Stimulated activated CD4-positive, alpha-beta T cell treated with anti-CD3 and anti-CD28 coated beads, Interleukin-15, amount 100 ng/mL, for 1 hour (primary cell): ENCODE measurements at places on chromosomes 1 and 21.

- no peak for DNase-seq
Measured at GRCh38 chr1:227731241-227731677, 3.8 kb downstream of the JMJD4 start.

- DNase-seq: no peak
Measured at GRCh38 chr1:27383661-27384060, 528 bp upstream of the CD164L2 start.

DNA sequence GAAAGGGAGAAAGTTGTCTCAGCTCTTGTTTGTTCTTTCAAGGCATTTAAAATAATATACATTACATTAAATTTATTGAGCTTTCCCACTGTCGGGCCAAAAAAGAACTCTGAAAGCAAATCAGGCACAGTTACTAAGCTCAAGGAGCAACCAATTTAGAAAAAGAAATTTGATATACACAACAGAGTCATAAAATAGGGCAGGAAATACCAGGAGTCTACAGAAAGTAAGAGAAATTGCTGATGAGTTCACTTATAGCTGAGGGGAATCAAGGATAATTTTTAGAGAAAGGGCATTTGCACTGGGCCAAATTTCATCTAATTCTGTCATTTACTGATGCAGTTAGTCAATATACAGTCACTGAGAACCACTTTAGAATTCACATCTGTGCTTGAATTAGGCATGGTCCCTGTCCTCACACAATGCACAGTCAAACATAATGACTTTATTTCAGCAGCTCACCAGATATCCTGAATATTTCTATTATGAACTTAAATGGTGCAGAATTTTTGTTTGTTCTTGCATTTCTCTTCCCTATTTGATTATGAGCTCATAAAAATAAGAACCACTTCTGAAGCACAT lies 249.6 kb upstream of the BEND5 start:
- no peak for DNase-seq

DNA sequence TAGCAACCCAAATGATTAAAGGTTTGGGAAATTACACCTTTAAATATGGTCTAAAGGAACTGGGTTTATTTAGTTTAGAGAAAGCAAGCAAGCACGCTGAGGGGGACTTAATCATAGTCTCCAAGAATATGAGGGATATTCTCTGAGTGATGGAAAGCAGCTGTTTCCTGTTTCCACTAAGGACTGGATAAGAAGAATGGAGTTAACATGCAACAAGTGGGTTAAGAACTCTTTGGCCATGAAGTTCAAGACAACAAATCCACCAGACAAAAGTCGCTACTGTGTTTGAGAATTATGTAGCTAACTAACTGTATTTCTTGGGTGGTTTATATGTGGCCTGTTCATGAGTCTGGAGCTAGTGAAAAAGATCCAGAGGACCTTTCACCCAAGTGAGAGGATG lies 85.7 kb downstream of the TGFB2 start:
- no peak for DNase-seq

- no peak for DNase-seq
Measured at GRCh38 chr21:34009193-34009592, 64.2 kb upstream of the MRPS6 start.

DNA sequence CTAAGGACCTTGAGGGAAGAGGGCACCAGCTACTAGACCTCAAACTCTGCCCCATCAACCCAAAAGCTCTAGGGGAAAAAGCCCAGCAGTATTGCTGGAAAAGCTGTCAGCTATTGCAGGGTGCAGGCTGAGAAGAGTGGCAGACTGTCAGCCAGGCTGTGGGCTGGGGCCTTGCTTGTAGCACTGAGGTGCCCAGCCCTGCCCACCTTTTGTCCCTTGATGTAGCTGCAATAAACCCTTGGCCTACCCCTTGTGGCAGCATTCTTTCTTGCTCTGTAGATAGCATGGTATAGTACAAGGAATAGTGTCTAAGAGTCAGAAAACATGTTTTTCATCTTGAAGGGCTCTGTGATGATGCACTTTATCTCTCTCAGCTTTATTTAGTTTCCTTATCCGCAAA lies 39.4 kb downstream of the CDC14A start:
- DNase-seq: no peak

DNA sequence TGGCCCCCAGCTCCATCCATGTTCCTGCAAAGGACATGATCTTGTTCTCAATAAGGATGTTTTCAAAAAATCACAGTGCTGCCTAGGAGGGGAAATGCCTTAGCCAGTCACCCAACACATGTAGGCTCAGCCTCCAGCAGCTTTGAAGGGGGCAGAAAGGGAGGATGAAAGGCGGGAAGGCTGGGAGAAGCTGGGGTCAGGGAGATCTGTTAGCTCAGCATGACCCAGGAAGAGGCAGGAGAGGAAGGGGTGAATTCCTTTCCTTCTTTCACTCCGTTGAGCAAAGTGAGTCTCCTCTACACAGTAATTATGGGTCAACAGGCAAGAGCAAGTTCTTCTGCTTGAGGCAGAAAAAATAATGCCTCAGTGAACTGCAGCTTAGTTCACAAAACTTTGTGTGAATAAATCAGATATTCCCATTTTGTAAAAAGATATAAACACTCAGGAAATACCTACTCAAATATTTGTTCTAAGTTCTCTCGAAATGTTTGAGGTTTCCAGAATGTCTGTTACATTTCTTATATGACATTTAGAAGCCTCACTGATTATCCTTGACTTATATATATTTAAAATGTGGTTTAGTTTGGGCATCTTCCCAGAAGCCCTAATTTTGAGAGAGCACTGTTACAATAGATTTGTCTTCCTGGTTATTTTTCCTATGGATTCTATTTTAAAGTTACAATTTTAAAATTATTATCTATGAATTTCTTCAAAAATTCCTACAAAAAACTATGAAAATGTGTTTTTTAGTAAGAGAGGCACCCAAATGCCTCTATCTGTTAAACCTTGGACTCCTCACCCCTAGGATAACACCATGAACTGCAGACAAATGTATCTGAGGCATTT lies 116.8 kb downstream of the KCNJ6 start:
- no peak for DNase-seq

- no peak for DNase-seq
Measured at GRCh38 chr1:46822248-46822826, 23.5 kb downstream of the CYP4B1 start.

DNA sequence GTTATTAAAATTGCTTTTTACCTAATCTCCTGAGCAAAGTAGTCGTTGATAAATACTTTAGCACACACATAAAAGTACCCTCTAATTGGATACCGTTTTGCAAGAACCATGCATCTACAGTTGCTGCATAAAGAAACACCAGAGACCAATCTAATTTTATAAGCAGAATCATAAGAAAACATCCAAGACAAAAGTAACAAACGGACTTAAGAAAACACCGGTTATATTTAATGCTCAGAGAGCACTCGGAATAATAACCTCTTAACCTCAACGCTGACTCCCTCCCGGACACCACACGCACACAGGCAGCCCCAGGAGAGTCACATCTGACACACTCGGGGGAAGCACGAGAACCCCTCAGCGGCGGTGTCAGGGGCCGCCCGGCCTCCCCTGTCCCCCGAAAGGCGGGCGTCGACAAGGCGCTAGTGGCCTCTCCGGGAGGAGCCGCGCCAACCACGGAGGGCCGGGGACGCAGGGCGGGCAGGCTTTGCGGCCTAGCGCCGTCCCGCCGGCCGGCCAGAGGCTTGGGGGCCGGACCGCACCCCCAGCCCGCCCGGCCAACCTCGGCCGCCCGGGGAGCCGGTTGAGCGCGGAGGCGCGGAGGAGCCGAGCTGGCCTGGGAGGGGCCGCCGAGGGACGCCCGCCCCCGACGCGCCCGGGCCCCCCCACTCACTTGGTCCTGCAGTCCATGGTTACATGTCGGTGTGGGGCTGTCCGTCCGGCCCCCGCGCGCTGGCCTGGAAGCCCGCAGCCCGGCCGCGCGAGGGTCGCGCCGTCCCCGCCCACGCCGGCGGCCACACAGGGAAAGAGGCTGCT lies 606 bp downstream of the DENND1B start:
- peak; percentile 30 for DNase-seq

DNA sequence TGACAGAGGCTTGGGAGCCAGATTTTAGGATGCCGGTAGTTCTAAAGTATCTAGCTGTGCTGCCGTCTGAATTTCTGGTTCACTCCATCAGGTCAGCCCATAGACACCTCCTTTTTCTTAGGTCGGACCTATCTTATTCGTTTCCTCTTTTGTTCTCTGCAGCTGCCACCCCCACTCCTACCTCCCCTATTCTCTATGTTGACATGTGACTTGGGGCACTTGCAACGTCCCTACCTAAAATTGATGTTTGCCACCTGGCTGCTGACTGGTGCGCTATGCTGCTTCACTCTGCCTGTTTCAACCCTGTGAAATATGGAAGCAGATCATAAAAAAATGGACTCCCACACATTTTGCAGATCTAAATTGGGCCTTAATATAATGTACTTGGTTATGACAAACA lies 55.3 kb downstream of the PBX1 start:
- no peak for DNase-seq

DNA sequence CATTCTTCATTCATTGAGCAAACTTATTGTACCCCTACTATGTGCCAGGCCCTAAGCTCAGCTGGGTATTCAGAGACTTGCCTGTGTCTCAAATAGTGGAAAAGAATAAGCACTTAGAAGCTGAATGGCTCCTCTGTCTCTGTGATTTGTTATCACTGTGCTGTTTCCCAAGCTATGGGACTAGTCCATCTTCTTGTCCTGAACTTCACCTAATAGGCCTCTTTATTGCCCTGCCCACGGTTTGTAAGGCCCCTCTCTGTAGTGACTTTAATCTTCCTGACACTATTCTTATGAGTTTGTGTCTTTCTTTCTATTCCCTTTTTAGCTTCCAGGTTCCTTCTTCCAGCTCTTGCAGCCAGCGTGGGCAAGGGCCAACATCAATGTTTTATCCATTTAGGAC lies 85.4 kb upstream of the LPGAT1 start:
- no peak for DNase-seq

GRCh38 chr1:235108876-235109275 lies 19.8 kb downstream of the TOMM20 start:
- no peak for DNase-seq
